Activated T-cell treated with anti-CD3 and anti-CD28 coated beads, Interleukin-2, amount 50 U/mL, for 48 hours (primary cell): ENCODE measurements at places on chromosomes 4 and X.

DNA sequence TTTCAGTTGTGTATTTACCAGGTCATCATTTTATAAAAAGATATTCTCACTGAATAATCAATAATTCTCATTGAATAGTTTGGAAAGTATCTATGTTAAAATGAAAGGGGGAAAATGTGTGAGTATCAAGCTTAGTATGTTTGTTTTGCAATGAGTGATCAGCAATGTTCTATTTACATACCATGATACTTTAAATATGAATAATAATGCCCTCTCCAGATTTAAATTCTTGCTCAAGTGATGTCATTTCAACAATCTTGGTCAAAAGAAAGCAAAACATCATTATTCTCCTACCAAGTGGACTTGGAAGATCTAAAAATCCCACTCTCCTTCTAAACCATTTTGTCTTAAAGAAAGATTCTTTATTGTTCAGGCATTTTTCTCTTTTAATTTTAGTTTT is 42.1 kb upstream of the ANKRD50 start:
- DNase-seq, result no peak

DNA sequence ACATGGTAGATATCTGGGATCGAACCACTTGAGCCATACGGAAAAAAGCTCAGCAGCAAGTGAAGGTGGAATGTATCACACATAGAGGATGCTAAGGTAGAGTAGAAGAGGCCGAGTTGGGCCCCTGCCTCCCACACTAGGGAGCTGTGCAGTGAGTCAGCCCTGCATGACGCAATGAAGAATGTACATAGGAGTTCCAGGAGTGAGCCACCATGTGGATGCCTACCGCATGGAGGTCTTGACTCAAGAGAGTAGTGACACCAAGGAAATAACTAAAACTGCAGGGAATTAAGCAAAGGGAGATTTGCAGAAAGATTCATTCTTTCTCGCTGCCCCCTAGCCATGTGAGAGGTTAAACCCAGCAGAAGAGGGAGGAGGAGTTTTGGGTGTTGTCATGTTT is 389.6 kb upstream of the IGFBP7 start:
- DNase-seq, result no peak

- DNase-seq, result no peak
Observed at GRCh38 chr4:69831646-69832325, 28.2 kb downstream of the SULT1E1 start.

DNA sequence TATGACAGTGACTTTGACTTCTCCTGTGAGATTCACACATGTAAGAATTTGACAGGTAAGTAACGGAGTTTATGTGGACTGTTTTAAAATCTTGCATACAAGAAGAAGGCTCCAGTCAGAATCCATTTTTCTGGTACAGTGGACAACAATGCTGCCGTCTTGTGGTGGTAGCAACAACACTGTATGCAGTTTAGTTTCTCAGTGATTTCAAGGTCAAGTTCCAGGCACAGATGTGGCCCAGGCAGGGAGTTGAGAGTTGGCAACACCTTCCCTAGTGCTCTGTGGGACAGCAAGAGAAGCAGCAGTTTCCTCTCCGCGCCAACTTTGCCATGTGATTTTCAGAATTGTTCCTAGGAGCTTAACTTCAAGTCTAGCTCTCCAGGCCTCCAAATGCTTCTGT is 56.0 kb upstream of the STPG2 start:
- DNase-seq, result no peak
